Epithelial cell of prostate (primary cell): ENCODE measurements at places on chromosomes 6 and 20.

- no peak for DNase-seq
Measured at GRCh38 chr6:89197141-89197540, 20.0 kb downstream of the GABRR1 start.

DNA sequence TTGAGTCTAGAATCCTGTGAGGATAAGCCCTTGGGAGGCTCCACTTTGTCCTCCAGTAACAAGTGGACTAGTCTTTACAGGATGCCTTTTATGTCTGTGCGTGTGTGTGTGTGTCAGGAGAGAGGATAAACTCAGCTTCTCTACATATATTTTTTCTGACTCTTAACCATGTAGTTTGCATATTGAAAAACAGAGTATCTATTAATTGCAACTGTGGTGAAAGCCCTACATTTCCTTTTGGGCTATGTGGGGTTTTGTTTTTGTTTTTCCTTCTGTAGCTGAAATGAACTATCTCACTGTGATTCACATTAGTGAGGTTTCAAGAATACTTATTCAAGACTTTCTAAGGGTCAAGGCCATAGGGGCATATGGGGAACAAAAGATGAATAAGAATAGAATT lies 17.7 kb downstream of the TPBG start:
- DNase-seq = no peak

DNA sequence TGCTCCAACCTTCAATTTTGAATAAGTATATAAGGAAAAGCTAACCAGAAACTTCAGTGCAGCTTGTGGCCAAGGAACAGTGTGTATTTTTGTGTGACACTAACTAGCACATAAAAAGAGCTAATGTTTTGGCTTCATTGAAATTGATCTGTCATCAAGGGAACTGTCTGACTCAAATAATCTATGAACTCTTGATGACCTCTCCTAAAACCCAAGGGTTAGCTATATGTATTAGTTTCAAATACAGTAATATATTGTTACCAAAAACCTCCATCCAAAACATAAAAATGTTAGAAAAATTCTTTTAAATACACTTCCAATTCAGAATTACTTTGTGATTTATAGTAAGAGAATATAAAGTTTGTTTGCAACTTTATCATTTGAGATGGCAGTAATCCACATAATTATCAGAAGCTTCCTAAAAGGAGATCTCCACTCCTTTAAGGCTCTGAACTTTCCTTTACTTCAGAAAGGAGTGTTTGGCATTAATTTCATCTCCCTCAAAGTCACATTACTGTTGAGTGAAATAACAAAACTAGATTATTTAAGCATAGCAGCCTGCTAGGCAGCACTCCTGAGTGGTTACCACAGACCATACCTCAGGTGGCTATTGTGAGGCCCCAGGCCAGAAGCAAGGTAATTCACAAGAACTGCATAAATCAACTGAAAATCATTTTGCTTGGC lies 46.3 kb upstream of the HSF2 start:
- DNase-seq = no peak

- DNase-seq = no peak
Measured at GRCh38 chr6:80363501-80364122, 257.1 kb downstream of the BCKDHB start.

DNA sequence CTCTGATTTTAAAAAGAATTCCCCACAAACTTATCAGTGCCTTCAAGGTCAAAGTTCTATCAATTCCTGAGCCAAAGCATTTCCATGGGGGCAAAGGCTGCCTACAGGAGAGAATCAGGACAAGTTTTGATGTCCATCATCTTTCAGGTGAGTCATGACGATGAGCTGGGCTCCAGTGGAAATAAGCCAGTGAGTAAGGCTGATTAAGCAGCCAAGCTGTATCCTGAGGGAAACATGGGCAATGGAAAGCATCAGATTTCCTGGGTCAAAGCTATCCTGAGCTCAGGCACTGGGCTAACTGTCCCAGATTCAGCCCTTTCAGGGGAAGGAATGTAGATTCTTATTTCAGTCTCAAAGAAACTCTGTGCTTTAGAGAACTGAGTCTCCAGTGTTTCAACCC lies 377.4 kb downstream of the CD109 start:
- DNase-seq = peak; percentile 27

GRCh38 chr20:44745598-44746366 lies at the start of gene KCNK15:
Gene KCNK15, plus strand, starts transcription at chr20:44745865. Its CDS starts 46 bp downstream, at chr20:44745911.
- DNase-seq = no peak

DNA sequence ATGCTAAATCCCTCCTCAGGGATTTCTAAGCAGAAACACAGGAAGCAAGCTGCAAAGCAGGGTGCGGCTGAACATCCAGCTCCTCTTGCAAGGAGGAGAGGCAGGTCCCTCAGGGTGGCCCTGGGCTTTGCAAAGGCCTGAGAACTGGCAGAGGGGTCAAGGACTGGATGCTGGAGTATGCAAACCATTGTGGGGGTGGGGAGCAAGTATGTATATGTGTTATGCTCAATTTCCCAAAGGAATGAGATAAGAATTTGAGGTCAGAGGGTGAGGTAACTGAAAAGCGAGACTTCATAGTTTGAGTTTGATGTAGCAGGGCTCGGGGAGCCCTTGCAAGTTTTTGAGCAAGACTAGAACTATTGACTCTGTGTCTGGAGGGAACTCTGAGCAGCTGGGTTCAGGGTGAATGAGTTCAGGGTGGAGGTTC lies 11.2 kb downstream of the SLC22A2 start:
- no peak for DNase-seq

GRCh38 chr6:112620812-112621569 lies 273.9 kb downstream of the RFPL4B start:
- DNase-seq = peak; percentile 6

DNA sequence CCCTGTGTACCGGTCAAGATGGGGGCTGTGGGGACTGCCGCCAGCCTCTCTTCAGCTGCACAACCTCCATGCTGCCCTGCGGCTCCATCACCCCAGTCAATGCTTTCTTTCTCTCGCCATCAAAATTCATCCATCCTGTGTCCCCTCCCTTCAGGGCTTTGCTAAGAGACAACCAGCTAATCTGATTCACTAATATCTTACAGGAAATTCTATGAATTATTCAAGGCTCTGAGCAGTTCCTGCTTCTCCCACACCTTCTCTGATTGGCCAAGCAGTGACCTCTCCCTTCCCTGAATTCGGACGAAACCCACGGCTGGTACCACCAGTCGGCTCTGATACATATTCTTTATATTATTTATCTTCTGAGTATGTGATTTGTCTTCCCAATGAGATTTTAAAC lies 13.8 kb downstream of the ITPR3 start:
- no peak for DNase-seq

DNA sequence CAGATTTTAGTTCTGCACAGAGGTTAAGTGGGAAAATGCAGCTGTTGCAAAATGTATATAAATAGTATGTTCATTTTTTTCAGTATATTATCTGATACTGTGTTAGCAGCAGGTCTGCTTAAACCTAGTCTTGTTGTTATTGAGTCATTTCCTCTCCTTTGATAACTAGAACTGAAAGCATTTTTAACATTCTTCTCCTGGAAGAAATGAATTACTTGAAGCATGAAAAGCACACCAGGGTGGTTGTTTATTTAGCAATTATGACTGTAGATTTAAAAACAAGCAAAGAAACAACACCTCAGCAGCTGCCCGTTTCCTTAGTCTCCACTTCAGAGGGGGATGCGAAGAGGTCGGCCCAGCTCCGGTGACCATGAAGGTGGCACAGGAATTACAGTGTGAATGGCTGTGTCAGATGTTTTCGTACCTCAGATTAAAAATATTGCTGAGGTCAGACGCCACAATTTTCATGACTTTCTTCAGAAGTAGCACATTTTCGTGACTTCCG lies 53.5 kb downstream of the GOPC start:
- no peak for DNase-seq

- DNase-seq = no peak
Measured at GRCh38 chr20:9052136-9052535, 16.8 kb upstream of the PLCB4 start.

GRCh38 chr6:22072949-22073348 lies 223.9 kb downstream of the PRL start:
- no peak for DNase-seq
